ENCODE measurements at places on chromosomes 4 and X.

- DNase-seq = no peak
These were observed 1746.4 kb upstream of the PCDH7 start for GRCh38 chr4:28973587-28974350.

- DNase-seq = no peak
These were observed 64.7 kb downstream of the ZNF827 start for GRCh38 chr4:145873901-145874300.

DNA sequence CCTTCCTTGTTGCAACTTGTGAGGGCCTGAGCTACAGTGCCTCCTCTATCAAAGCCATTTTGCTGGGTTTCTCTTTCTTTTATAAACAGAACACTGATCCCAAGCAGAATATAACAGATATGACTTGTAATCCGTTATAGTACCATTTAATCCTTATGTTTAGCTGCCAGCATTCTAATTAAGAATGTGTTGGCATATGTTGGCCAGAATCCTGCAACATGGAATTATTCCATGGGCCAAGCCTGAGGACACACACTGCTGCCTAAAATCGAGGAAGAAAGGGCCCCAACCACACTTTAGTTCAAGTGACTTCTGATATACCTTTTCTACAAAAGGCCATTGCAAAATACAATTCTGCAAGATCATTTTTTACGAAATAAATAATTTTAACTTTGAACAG is 28.0 kb downstream of the PALLD start:
- DNase-seq = no peak

- no peak for DNase-seq
These were observed 63.0 kb downstream of the MBNL3 start for GRCh38 chrX:132425744-132426318.

DNA sequence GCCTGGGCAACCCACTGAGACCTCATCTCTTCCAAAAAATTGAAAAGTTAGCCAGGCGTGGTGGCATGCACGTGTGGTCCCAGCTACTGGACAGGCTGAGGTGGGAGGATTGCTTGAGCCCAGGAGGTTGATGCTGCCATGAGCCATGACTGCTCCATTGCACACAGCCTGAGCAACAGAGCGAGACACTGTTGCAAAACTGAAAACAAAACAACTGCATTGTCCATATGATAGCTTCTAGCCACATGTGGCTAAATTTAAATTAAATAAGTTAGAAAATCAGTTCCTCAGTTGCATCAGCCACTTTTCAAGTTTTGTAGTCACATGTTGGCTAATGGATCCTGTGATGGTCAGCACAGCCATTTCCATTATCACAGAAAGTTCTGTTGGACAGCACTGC is 67.9 kb downstream of the GAB1 start:
- no peak for DNase-seq
